ENCODE measurements at places on chromosomes 3 and 15.

GRCh38 chr3:194808640-194809097, 123.0 kb downstream of the FAM43A start:
- no peak for DNase-seq

- DNase-seq = no peak
Measured at GRCh38 chr3:77081240-77081661, 41.4 kb downstream of the ROBO2 start.

DNA sequence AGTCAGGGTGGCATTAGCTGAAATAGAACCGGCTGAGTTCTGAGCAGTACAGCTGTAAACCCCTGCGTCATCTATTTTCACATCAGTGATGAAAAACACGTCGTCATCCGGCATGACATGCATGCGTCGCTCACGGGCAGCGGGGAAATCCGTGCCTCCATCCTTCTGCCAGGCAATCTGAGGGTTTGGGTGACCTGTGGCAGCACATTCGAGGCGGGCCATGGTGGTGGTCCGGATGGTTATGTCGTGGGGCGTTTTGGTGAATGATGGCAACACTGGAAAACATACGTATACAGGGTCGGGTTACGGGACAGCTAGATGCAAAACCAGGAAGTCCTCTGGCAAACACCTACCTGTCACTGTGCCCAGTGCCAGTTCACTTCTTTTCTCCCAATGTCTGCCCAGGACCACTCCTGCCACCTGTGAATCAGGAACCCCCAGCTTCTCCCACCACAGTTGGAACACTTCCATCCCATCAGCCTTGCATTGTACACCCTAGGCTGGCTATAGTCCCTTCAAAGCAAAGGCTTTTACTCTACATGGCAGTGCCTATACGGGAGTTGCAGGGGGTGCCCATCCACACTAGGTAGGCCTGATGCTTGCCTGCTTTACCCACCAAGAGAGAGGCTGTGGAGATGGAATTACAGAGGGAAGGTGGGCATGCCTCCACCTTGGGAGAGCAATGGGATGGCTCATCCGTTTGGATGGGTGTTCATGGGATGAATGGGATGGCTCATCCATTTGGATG, 116.7 kb downstream of the LRIG1 start:
- no peak for DNase-seq

GRCh38 chr3:57943525-57944495, 64.4 kb upstream of the FLNB start:
- DNase-seq = no peak

DNA sequence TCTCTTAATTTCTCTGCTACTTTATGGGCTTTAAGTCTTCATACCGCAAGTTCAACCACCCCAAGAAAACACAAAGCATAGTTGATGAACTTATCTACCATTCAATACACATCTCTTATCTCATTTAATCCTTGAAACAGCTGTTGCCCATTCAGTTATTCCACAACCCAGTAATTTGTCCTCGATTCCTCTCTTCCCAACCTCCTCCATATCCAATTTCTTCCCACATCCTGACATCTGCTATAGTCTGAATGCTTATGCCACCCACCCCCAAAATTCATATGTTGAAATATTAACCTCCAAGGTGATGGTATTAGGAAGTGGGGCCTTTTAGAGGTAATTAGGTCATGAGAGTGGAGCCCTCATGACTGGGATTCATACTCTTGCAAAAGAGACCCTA, 345.4 kb downstream of the ERC2 start:
- no peak for DNase-seq

DNA sequence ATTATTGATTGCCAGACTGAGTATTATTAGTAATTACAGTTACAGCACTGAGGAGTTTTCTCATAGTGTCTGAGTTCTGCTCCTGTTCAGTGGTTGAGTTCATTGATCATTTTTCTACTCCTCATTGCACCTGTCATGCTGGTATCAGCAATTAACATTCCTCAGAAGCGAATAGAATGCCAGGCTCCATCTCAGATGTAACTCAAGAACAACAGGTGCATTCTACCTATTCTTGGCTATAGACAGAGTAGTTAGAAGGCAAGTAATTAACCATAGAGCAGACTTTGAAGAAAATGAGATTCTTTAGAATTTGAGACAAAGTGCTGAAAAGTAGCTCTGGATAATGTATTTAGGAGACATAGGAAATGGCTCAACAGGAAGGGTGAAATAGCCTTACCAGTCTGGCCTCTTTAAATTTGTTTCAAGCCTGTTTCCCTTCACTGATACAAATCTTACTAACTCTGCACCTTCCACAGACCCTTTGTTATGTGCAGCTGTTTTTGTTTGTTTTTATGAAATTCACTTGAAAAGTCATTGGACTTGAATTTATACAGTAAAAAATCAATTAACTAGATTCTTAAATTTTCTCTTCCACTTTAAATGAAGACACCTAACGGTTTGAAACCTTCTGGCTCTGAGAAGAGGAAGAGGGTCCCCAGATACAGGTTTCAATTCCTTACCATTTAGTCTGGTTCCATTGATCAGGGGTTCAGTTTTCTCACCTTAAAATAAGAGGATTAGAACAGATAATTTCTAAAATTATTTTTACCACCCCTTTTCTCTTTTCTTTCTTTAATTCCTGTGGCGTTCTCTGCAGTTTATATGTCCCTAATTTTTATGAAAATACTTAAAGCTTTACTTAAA, 109.6 kb downstream of the FNDC3B start:
- no peak for DNase-seq

DNA sequence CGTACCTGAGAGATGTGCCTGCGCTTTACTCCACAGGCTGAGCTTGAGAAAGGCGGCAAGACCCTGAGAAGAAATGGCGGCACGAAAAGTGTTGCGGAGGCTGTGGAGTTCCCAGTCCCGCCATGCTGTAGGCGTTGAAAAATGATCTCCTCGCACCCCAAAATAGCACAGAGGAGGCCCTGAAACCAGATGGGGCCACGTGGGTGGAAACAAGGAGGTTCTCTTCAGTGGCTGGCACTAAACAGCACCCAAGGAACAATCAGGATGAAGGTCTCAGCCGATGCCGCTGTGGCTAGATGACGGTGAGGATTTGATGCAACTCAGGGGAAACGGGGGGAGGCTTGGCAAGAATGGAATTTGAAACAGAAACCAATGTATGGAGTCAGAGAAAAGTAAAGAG, 57.3 kb downstream of the TMEM212 start:
- no peak for DNase-seq

DNA sequence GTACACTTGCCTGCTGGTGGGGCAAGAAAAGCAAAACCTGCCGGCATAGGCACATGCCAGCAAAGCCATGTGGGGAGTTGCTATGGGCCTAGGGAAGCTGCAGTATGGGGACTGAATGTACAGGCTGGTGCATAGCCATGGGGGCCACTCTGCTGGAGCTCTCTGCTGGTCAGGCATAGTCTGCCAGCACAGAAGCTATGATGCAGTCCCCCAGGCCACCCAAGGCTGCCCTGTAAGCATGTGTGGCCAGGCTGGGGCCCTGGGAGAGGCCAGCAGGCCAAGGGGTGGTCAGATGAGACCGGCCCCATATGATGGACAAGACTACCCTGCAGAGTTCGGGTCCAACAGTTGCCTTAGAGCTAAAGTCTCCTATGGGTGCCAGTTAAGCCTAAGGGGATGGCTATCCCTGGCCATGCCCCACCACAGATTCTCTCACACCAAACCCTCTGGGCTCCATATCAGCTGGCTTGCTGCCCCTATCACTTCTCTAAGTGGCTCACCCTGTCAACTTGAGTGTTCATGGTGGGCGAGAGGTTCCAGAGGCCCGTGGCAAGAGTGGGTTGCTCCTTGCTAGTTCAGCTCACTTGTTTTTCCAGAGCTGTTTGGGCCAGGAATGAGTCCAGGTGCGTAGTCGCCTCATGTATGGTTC, 41.8 kb downstream of the CEP63 start:
- DNase-seq = no peak

- DNase-seq = no peak
Measured at GRCh38 chr3:89113344-89113743, 5.9 kb downstream of the EPHA3 start.

DNA sequence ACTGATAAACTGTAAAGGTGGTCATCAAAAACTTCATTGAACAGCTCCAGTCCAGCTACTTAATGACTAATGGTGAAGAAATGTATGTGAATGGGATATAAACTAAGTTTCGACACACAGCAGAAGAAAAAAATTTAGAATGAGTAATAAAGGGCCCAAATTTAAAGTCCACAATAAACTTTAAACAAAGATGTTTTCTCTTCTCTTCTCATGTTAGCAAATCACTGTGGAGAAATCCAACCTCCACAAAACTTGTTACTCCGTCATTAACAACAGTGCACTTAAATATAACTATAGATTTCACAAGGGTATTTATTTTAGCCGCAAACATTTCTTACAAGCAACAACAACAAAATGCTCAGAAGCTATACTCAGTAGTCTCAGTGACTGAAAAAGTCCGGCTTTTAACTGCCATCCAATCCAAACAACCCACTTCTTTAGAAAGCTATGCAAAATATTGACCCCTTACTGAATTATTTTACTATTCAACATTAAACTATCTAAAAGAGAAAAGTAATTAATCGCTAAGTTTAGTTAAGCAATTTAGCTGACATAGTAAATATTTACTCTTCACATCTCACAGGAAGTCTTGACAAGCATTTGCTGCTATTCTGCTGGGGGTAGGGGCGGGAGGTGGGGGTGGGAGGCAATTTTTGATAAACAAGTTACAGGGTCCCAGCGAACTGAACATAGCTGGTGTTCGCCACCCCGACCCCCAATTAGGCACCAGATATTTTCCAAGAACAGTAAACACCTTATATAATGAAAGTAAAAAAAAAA, 2.4 kb downstream of the IGF2BP2 start:
- no peak for DNase-seq

GRCh38 chr3:115989684-115990421, 366.5 kb downstream of the GAP43 start:
- DNase-seq = no peak

DNA sequence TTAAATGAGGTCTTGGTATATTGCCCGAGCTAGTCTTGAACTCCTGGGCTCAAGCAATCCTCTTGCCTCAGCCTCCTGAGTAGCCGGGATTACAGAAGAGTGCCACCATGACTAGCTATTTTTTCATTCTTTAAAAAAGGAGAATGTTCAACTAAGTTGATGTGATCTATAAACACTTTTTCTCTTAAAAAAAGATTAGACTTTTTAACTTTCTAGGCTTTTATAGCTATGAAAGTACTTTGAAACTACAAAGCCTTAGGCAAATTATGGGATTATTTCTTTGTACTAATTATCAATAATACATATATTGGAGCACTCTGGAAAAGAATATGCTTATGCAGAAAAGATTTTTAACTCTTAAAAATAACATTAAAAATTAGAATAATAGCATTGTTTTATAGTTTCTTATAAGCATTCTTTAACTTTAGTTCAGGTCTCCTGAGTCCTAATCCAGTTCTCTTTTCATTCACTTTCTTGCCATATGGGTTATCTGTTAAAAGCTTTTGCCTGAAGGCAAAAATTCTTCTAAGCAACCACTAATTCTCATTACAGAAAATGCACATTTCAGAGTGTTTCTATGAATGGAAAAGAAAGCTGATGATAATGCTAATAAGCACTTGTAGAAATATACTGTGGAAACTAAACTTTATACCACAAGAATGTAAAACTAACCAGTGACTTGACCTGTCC, 87.8 kb downstream of the DPPA2 start:
- no peak for DNase-seq

GRCh38 chr3:120113128-120114116, 19.2 kb upstream of the GSK3B start:
- DNase-seq = no peak

DNA sequence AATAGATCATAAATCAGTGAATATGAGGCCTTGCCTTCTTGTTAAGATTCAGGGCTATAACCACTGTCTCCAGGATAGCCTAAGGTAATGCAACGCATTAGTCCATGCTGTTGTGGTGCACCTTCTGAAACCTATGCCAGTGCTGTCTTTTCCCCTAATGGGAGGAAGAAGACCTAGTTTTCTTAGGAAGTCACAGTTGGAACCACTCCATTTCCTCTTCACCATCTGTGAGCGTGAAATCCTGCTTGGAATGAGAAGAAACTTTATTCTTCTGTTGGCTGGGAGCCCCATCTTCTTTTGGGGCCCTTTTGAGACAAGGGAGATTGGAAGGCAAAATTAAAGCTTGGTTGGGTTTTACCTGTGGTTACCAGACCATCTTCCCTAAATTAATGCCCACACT, 25.9 kb upstream of the SLC7A14 start:
- no peak for DNase-seq

GRCh38 chr3:134367869-134368750, 6.1 kb downstream of the AMOTL2 start:
- no peak for DNase-seq

DNA sequence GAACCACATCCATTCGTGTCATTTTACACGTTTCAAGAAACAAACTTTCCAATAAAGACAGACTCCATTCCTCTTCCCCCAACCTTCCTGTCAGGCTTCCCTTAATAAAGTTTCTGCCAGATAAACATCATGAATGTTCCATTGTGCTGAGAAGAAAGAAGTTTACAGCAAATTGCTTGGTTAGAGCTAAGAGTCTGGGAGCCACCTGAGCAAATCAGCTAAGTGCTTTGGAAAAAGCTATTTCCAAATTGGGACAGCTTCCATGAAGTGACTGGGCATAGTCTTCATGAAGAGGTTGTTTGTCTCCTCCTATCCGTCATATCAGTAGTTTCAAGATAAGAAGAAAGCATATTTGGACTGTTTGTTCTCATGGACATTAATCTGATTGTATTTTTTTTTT, 77.0 kb downstream of the MAGI1 start:
- no peak for DNase-seq

- no peak for DNase-seq
Measured at GRCh38 chr15:79608066-79608864, 176.1 kb downstream of the MINAR1 start.

GRCh38 chr3:141147657-141148056, 84.0 kb upstream of the PXYLP1 start:
- DNase-seq = no peak

- no peak for DNase-seq
Measured at GRCh38 chr3:125280668-125281361, 68.3 kb upstream of the SLC12A8 start.

GRCh38 chr15:69997161-69997485, 100.6 kb downstream of the TLE3 start:
- no peak for DNase-seq

DNA sequence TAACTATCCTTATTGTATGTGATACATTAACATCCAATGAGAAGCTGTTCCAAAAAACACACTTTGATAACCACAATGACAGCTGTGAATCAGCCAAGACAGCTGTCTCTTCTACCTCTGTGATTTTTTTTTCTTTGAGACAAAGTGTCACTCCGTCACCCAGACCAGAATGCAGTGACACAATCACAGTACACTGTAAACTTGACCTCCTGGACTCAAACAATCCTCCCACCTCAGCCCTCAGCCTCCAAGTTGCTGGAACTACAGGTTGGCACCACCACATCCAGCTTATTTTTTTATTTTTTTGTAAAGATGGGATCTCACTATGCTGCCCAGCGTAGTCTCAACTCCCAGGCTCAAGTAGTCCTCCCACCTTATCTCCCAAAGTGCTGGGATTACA, 73.5 kb upstream of the TMCO5A start:
- no peak for DNase-seq

All from activated T-cell treated with anti-CD3 and anti-CD28 coated beads for 4 hours (primary cell).